Fibroblast of mammary gland (primary cell): ENCODE measurements at places on chromosomes 1 and 21.

DNA sequence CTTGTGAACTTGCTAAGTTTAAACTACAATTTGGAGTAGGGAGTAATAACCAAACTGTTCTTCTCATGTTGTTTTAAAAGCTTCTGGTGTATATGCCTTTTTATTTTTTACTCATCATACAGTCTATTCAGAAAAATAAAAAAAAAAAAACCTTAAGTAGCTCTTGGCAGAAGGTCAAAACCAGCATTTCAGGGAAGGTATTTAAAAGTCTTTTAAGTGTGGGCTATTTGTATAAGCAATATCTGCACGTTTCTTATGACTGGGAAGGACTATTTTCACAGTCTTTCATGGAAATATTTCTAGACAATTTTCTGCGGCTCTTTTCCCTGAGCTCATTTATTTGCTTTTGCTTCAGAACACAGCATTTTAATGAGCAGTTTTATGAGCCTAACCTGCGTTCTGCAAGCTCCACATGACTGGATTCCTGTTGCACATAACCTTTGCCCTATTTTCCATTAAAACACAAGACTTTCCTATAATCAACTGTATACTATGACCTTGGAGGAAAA is 60.9 kb upstream of the C1orf105 start:
- peak; percentile 54 for DNase-seq

- peak; percentile 79 for DNase-seq
These were observed 20.0 kb upstream of the ALDH4A1 start for GRCh38 chr1:18922319-18922726.

DNA sequence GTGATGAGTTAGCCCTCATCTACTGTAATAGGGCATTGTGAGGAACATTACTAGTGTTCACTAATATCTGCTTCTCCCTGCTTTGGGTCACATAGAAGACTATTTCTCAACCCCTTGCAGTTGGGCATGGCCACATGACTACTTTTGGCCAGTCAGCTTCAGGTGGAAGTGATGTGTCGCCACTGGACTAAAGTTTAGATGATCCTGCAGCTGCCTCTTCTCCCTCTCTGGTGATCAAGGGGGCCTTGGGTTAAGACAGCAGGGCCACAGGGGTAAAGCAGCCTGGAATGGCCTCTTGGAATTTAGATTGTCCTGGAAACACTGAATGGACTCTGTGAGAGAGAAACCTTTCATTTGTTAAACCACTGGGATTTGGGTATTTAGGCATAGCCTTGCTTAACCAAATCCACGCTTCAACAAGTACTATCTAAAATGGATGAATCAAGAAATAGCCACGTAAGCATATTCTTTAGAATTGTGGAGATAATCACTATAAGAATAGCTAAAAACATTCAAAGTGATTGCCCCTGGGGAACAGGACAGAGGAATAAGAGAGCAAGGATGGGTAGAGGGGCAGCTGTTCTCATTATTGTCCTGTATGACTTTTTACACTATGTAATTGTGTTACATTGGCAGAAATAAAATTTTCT is 41.2 kb downstream of the OPRD1 start:
- no peak for DNase-seq

DNA sequence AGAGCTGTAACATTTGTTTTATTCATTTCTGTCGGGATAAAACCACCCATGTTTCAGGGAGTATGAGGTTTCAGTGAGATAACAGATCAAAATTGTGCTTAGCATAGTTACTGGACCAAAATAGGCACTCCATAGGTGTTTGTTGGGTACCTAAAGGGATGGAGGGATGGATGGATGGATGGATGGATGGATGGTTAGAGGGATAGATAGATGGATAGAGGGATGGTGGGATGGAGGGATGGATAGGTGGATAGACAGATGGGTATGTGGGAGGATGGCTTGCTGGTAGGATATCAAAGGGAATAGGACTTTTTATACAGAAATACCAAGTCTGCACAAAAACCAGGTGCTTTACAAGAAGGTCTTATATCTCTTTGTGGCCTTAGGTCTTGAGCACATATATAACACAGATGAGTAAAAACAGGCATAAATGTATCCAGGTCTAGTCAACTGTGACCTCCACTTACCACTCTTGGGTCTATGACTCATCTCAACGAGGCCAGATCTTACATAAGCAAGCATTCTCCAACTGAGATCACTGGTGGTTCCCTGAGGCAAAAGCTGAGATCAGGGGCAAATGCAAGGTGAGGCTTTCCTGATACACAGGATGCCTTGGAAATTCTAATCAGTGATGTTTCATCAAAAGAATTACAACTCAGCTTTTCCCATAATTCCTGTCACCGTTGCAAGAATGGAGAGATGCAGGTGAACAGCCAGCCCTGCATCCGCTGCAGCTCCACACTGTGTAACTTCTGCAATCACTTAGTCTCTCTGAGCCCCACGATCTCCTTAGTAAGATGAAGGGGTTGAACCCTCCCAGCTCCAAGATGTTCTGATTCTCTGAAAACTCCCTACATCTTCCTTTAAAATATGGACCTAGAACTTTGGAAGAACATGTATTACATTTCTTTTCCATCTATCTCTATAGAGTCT is 32.0 kb downstream of the PTAFR start:
- DNase-seq: peak; percentile 73

DNA sequence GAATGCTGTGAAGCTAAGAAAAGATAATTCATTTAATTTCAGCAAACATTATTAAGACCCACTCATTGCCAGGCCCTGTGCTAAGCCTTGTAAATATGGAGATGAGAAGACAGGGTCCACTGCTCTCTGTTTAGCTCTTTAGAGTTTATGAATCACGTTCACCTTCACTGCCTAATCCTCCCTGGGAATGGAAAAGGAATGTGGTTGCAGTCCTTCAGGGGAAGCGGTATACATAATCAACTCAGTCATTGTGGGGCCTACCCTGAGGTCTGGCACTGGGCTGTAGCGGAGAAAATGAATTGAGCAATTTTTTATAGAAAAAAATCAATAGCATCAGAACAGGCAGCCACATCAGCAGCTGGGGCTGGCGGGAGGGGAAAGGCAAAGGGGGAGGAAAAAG is 412.1 kb upstream of the NFIA start:
- DNase-seq: no peak

DNA sequence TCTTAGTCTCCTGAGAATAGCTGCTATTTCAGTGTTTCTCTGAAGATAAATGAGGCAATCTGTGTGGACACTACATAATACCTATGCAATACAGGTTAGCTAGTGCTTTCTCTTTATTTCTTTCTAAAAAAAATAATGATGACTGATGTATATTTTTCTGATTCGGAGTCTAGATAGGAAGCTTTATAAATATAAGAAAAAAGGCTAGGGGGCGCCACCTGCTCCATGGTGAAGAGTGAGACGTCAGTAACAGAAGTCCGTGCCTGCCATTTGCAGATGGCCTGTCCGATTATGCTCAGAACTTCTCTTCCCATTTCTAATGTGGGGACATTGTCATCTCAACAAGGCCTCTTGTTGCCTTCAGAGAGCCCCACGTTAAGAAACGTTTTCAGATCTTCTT is 26.4 kb downstream of the QSOX1 start:
- DNase-seq: peak; percentile 27

- no peak for DNase-seq
These were observed 10.7 kb upstream of the SLAMF8 start for GRCh38 chr1:159815926-159816325.

DNA sequence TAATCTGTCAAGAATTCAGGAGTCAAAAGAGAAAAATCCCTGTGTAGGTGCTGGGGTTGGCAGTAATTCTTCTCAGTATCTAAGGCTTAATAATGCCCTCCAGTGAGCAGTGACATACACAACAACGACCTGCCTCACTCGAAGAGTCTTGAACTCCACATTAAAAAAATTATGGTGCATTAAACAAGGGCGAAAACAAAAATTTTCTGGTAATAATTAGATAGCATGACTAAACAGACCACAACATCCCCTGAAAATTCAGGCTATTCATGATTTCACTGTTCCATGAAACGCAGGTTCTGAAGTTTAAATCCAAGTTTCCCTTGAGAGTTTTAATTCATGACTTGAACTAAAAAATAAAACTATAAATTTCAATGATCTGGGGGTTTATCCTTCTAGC is 5.1 kb downstream of the SRSF4 start:
- DNase-seq: peak; percentile 69

DNA sequence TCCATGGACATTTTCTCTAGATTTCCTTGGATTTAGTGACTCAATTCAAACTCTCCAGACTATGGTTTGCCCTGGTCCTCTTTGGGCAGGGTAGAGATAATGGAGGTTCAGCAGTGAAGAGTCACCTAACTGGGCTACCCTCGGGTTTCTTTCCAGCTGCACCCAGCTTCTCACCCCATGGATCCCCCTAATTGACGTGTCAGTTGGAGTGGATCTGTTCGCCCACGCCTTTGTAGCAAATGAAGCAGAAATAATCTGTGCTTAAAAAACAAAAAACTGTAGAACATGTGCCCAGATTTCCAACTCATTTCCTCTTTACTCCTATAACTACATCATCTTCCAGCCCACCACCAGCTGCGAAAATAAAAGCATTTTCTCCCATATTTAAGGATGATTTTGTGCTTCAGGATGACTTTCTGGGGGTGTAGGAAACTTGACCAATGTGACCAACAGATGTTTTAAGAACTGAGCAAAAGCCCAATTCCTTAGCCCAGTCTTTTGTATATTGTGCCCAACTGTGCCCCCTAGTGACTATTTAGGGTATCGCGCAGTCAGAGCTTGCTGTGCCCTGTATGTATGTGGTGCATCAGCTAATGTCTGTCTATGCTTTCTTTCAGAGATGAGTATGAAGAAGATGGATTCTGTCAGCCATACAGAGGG is 66.5 kb upstream of the UBE2U start:
- DNase-seq: peak; percentile 99

GRCh38 chr1:8016210-8016894 is 9.8 kb downstream of the ERRFI1 start:
- DNase-seq: peak; percentile 37

DNA sequence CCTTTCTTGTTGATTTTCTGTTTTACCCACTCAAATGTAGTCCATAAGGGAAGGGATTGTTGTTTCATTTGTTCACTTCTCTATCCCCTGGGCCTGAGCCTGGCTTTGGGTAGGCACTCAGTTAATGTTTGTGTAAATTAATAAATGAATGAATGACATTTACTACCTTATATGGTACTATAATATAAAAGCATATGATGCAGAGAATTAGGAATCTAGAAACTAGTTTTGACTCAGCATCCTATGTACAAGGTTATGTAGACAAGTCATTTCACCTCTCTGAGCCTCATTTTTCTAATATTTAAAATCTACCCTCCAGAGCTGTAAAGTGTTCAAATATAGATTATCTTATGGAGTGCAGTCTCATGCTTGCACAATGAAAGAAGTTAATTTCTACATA is 68.9 kb upstream of the S1PR1 start:
- DNase-seq: no peak

- DNase-seq: peak; percentile 62
These were observed 20.7 kb downstream of the C1QB start for GRCh38 chr1:22673486-22674409.

DNA sequence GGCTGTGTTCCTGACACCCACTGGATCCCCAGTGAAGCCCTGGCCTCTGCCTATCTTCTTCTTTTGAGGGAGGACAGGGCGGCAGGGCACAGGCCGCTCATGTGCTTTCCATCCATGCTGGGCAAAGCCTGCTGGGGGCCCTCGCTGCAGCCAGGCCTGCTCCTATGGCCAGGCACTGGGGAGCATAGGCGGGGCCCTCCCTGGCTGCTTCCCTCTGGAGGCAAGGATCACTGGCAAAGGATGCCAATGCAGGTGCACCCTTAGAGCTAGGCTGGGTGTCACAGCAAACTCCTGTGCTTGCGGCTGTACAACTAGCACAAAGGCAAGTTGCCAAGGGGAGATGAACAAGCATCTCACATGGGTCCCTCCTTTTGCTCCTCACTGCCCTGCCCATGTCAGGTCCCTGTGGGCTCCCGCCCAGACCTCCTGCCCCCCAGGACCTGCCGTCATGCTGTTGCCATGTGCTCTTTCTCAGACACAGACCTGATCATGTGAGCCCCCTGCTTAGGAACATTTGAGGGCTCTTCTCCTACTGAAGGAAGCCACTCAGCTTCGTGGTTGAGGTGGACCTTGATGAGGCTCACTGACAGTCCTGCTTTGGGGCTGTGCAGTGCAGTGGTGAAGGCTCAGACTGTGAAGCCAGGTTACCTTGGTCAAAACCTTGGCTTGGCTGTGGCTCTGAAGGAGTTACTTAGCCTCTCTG is 393.6 kb downstream of the PTPRU start:
- no peak for DNase-seq

GRCh38 chr1:8562881-8563865 is 245.3 kb downstream of the SLC45A1 start:
- peak; percentile 53 for DNase-seq

DNA sequence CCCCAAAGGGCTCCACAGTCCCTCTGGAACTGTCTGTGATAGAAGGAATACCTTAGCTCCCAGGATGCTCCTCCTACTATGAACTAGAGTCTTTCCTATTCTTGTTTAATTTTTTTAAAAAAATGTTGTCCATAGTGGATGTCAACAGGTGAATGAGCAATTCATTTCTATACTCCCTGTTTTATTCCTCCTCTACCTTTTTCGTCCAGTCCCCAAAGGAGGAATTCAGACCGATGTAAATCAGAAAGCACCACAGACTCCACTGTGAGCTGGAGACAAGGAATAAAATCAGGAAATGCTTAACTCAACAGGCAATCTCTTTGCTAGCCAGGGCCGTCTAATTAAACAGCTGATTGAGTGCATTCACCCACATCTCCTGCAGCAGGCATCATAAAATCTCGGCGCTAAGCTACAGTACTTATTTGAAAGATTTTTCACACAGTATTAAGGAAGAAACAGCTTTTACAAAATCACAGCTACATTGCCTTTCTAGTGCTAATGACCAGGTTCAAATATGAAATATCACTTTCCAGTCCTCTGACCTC is 381.6 kb downstream of the SIPA1L2 start:
- DNase-seq: no peak

DNA sequence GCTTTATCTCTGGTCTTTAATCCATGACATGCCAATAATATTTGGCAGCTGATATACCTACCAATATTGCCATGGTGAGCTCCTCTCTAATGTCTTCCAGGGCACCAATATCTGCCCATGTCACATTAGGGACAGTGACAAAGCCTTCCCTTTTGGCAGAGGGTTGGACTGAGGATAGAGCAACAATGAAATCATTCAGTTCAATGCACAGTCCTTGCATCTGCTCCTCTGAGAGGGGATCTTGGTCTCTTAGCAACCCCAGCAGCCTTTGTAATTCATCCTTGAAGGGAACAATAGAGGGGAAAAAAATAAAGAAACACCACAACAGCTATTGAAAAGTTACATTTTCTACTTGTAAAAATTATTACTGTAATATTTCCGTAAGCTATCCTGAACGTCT is 42.3 kb downstream of the NVL start:
- DNase-seq: no peak

GRCh38 chr1:211024901-211025300 is 109.0 kb downstream of the KCNH1 start:
- no peak for DNase-seq

GRCh38 chr1:225945564-225945963 is 4.5 kb upstream of the LEFTY2 start:
- no peak for DNase-seq

GRCh38 chr1:6470132-6471085 is 4.4 kb upstream of the TNFRSF25 start:
- no peak for DNase-seq

- DNase-seq: peak; percentile 84
These were observed 183.6 kb downstream of the NR5A2 start for GRCh38 chr1:200211157-200211556.

- peak; percentile 25 for DNase-seq
These were observed 123.3 kb downstream of the HMCN1 start for GRCh38 chr1:185857442-185857841.
